Fibroblast of lung (primary cell): ENCODE measurements at places on chromosomes 4 and X. TPM values are rescaled to one million over a fixed set of nuclear protein-coding genes. Genes with fewer than 3 reads are reported as not detected.

DNA sequence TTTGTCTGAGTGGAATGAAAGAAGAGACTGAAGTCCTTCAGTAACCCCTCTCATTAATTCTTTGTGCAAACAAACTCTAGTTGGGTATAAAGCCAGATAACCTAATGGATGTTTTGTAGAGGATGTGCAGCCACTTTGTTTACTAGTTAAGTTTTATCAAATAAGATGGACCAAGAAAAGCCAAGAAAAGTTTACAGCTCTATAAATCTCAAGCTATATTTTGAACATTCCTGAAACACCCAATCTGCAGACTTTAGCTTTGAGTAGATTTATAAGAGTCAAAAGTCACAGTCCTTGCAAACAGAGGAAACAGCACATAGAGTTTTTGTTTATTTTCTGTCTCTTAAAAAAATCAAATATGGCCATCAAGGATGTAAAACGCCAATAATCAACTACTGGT lies 452.9 kb downstream of the SPRY1 start:
- no peak overlapping the region for H3K27ac ChIP-seq
- H3K27me3 ChIP-seq: no peaks in the 10 kb centered on the region
- no peaks in the 10 kb centered on the region for H3K4me1 ChIP-seq
- H3K36me3 ChIP-seq: no peaks in the 10 kb centered on the region
- no peak overlapping the region for H3K4me3 ChIP-seq

- H3K4me1 ChIP-seq: no peaks in the 10 kb centered on the region
- H3K27me3 ChIP-seq: no peaks in the 10 kb centered on the region
- no peak for DNase-seq
- H3K27ac ChIP-seq: no peak overlapping the region
- H3K36me3 ChIP-seq: peaks cover 2% of the 10 kb centered on the region
Observed at GRCh38 chr4:13452927-13453579, 31.1 kb downstream of the RAB28 start.

The HSFX3 gene
- total RNA-seq: not detected in 2 replicates

The CT55 gene
- not detected in 2 replicates for total RNA-seq

DNA sequence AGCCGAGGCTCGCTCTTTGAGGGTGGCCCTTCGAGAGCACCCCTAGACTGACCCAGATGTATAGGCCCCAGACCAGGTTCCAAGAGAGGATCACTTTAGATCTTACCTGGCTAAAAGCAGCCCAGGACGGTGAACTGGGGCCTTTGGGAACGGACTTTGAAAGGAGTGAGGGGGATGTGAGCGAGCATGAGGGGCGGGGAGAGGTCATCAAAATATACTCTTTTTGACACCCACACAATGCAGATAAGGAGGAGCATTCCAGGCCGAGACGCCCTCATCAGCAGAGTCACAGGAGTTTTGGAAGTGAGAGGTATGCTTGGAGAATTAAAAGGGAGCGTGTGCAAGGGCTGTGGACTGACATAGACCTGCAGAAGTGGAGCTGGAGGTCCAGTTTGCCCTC lies 528 bp downstream of the NSDHL start:
- H3K4me1 ChIP-seq: peaks cover 2% of the 10 kb centered on the region
- H3K36me3 ChIP-seq: no peaks in the 10 kb centered on the region
- DNase-seq: no peak
- H3K4me3 ChIP-seq: peak overlapping the region; percentile 71
- H3K27me3 ChIP-seq: no peaks in the 10 kb centered on the region
- H3K27ac ChIP-seq: peak overlapping the region; percentile 83

The NPY5R gene
- total RNA-seq: not detected in 2 replicates

The VSIG4 gene
- total RNA-seq: not detected in 2 replicates

The NHS gene
- total RNA-seq: 2.1 and 3.8 TPM in 2 replicates

- peak; percentile 54 for DNase-seq
- H3K27ac ChIP-seq: no peak overlapping the region
- H3K4me1 ChIP-seq: no peaks in the 10 kb centered on the region
Observed at GRCh38 chr4:85565761-85566480, 91.0 kb downstream of the ARHGAP24 start.

DNA sequence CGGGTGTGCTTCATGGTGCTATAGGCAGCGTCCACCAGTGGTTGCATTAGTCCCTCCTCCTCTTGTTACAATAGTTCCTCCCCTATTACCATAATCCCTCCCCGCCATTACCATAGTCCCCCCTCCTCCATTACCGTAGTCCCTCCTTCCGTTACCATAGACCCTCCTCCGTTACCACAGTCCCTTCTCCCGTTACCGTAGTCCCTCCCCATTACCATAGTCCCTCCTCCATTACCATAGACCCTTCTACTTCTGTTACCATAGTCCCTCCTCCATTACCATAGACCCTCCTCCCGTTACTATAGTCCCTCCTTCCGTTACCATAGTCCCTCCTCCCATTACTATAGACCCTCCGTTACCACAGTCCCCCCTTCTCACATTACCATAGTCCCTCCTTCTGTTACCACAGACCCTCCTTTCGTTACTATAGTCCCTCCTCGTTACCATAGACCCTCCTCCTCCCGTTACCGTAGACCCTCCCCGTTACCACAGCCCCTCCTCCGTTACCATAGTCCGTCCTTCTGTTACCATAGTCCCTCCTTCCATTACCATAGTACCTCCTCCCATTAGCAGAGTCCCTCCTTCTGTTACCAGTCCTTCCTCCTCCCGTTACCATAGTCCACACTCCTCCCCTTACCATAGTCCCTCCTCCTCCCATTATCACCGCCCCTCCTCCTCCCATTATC lies 129.6 kb downstream of the DHRSX start:
- no peaks in the 10 kb centered on the region for H3K4me1 ChIP-seq
- H3K36me3 ChIP-seq: no peaks in the 10 kb centered on the region
- peak; percentile 7 for DNase-seq

DNA sequence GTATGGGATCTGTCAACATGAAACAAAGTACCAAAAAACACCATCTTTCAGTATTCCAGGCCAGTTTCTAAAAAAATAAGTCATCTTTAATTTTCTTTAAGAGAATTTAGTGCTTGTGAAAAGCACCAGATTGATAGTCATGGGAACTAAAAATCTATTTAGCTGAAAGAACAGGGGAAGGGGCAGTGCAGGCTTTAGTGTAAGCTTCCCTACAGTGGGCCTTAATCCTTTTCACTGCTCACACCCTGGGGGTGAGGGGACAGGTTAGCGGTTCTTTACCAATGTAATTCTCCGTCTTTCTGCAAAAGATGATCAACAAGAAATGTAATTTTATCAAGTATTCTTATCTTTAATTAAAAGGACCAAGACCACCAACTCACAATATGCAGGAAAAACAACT lies 47.1 kb downstream of the CHIC2 start:
- H3K36me3 ChIP-seq: no peaks in the 10 kb centered on the region
- H3K27ac ChIP-seq: no peak overlapping the region
- H3K27me3 ChIP-seq: no peaks in the 10 kb centered on the region
- no peak overlapping the region for H3K4me3 ChIP-seq
- no peak for DNase-seq
